ENCODE measurements at places on chromosomes 3 and 15.

DNA sequence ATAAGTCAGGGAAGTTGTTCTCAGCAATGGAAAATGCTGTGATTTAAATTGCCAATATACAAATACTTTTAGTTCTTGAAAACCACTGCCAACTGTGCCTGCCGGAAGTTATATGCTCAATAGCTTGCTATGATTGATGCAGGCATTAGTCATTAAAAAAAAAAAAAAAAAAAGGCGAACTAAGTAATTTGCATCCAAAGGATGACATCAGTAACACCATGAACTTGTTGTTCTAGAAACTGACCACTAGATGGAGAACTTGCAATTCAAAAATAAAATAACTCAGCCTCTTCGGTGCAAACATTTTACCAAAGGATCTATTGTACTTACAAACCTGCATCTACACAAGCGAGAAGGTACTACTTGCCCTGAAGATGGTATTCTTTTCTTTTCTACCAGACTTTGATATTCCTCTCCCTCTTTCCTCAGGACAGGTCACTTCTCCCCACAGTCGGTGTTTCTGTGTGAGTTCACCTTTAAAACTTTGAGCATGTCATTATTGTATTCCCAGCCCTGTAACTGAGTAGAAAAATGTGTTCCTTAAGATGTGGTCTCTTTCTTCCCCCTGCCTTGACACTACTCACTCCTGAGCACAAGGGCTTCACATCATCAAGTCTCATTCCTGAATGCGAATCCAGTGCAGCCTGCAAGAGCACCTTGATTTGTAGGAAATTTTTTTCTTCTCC lies 115.0 kb upstream of the VEPH1 start:
- DNase-seq, result peak; percentile 81

DNA sequence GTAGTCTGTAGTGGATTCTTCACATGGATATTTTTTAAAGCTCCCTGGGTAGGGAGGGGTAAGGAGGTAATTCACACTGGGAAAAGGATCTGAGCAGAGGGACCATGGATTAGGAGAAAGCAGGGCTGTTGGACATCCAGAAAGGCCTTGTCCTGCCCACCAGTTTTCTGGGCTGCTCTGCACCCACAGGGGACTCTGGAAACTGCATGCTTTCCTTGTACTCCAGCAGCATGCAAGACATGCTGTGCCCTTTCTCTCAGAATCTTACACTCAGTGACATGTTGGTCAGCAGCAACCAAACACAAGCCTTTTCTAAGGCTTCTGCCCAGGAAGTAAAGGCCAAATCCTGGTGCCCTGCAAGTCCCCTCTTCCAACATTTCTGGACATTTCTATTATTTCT lies 2.5 kb upstream of the FBN1 start:
- peak; percentile 61 for DNase-seq

GRCh38 chr3:195834675-195835583 lies 23.2 kb upstream of the MUC4 start:
- DNase-seq, result no peak

GRCh38 chr3:41794748-41795589 lies 166.9 kb downstream of the ULK4 start:
- DNase-seq, result no peak
